COR-L47 (cell line): ENCODE measurements at places on chromosomes 1 and 21.

DNA sequence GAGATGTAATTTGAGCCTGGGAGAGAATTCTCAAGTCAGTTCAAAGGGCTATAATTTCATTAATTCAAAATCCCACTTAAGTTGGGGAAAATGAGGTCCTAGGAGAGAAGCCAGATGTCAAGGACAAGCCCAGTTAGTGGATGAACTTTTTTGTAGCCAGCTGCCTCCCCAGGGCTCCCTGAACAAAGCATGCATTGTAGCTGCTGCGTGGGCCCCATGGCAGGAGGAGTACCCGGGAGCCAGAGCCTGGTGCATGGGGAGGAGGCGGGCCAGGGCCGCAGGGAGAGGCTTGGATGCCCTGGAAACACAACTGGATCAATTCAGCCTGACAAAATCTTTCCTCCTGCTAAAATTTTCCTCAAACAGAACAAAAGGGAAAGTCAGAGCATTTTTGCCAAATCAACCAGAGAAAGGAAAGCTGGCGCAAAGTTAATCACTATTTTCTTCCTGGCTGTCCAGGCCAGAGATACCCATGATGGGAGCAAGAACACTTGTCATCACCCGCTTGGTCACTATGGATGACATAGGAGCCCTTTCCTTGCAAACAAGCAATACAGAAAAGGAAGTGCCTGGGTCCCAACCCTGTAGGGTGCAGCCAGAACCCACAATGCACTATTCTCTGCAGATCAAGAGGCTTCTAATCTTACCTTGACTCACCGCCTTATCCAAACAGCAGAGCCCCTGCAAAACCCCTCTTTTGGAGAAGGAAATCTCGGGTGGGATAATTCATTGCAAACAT is 248.1 kb upstream of the RAB4A start:
- no peak for DNase-seq

- DNase-seq, result peak; percentile 13
These were observed 56.9 kb downstream of the SEC16B start for GRCh38 chr1:177912991-177913390.

GRCh38 chr21:31234936-31235335 is 109.1 kb downstream of the TIAM1 start:
- no peak for DNase-seq

- no peak for DNase-seq
These were observed 63.5 kb upstream of the EDN2 start for GRCh38 chr1:41547781-41548560.

DNA sequence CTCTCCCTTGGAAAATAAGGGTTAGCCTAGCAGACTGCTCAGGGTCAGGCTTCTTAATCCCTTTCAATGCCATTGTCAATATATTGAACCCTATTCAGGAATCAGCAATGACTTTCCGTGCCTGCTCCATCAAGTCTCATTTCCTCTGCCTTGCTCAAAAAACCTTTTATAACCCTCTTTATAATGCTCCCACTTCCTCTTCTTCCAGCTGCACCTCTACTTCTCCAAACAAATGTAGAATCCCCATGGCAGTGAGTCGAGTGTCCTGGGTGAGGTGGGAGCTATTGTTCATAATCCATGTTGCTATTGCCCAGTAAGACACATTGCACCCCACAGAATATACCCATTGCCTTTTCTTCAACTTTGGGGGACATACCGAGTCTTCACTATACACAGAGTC is 58.6 kb downstream of the OLIG1 start:
- DNase-seq, result no peak
